ENCODE measurements at places on chromosomes 12 and 14. TPM values are rescaled to one million over a fixed set of nuclear protein-coding genes. Genes with fewer than 3 reads are reported as not detected.

CD69 gene
- total RNA-seq = 0.08 TPM

AKAP5 gene
- 0.08 TPM for total RNA-seq

LRFN5 gene
- total RNA-seq = 14.7 TPM

OAS2 gene
- total RNA-seq = not detected

CLEC2B gene
- 9.8 TPM for total RNA-seq

KRT75 gene
- total RNA-seq = not detected

CPM gene
- total RNA-seq = 5.2 TPM

ADAMTS20 gene
- 0.24 TPM for total RNA-seq

DHRS2 gene
- not detected for total RNA-seq

RGS6 gene
- not detected for total RNA-seq

APOF gene
- not detected for total RNA-seq

RNFT2 gene
- 2.1 TPM for total RNA-seq

TAS2R50 gene
- 0.13 TPM for total RNA-seq

PLEKHG7 gene
- total RNA-seq = 0.13 TPM

CLEC4C gene
- not detected for total RNA-seq

MYH7 gene
- 0.56 TPM for total RNA-seq

PDZRN4 gene
- 0.08 TPM for total RNA-seq

ERBB3 gene
- 0.64 TPM for total RNA-seq

KRT2 gene
- not detected for total RNA-seq

GPD1 gene
- total RNA-seq = 0.16 TPM

ZC2HC1C gene
- 0.39 TPM for total RNA-seq

LMNTD1 gene
- total RNA-seq = not detected

BDKRB2 gene
- total RNA-seq = 49.1 TPM

ASCL1 gene
- total RNA-seq = not detected

NRXN3 gene
- 1.8 TPM for total RNA-seq

TMPRSS12 gene
- total RNA-seq = not detected

SLC5A8 gene
- not detected for total RNA-seq

TMEM233 gene
- not detected for total RNA-seq
